ENCODE measurements at places on chromosomes 3 and 15.

DNA sequence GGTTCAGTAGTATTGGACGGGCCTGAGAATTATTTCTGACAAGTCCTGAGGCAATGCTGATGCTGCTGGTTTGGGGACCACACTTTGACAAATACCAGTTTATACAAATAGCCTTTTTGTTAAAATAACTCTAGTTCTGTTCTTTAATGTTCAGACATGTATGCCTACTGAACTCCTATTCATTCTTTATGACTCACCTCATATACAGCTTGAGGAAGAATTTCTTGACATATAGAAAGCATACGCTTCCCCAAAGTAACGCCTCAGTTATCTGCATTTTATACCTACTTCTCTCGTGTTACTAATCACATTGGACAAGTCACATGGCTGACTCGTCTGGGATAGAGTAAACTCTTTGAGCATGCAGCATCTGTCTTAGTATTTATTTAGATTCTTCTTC lies 145.4 kb upstream of the GOLIM4 start:
- no peak for DNase-seq

DNA sequence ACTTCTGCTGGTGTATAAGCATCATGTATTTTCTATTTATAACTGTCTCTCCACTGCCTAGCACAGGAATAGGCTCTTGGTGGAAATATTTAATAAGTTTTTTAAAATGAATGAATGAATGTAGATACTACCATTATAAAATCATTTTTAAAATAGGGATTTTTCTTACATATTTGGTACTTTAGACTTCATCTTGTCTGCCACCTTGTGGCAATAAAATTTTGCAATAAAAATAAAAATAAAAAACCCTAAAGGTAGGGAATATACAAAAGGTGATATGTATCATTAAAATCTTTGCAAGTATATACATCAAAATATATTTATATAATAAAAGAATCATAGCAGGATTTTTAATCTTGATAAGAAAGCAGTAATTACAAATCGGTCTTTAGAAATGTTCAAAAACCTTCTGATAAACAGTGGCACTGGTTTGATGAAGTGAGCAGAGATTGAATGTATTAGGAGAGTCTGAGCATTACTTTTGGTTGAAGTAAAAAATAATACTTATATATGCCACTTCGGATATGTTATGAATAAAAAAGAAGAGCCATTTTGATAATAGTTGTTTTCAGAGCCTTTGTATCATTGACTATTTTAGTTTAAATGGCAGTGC lies 95.2 kb downstream of the SPATA16 start:
- no peak for DNase-seq

DNA sequence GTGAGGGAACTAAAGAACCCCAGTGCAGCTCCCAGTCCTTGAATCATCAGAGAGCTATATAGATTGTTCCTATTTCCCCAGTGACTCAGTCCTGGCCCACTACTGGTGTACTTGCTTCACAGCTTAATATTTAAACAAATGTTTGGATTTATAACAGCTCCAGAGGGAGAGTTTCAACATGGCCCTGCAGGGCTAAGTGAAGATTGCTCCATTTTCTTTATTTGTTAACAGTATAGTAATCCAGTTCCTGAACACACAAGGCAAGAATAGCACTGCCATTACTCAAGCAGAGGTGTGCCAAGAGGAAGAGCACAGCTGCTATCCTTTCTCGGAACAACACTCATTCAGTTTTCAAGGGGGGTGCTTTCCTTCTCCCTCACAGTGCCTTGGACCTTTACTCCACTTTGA lies 6.5 kb downstream of the SQOR start:
- DNase-seq, result no peak

DNA sequence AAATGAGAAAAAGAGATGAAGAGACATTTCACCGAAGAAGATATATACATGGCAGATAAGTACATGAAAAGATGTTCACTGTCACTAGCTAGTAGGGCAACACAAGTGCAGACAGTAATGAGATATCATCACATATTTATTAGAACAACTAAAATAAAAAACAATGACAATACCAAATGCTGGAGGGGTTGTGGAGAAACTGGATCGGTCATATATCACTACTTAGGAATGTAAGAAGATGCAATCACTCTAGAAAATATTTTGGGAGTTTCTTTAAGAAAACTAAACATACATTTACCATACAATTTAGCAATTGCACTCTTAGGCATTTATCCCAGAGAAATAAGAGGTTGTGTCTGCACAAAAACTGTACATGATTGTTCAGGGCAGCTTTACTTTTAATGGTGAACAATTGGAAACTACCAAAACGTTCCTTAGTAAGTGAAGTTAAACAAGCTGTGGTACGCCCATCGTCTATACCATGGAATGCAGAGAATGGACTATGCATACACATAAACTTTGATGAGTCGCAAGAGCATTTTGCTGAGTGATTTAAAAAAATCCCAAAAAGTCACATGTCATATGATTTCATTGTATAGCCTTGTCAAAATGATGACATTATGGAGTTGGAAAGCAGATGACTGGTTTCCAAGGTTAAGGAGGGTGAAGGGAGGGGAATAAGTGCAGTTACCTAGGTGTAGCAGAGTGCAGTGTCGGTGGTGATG lies 149.0 kb upstream of the UBE3A start:
- no peak for DNase-seq

DNA sequence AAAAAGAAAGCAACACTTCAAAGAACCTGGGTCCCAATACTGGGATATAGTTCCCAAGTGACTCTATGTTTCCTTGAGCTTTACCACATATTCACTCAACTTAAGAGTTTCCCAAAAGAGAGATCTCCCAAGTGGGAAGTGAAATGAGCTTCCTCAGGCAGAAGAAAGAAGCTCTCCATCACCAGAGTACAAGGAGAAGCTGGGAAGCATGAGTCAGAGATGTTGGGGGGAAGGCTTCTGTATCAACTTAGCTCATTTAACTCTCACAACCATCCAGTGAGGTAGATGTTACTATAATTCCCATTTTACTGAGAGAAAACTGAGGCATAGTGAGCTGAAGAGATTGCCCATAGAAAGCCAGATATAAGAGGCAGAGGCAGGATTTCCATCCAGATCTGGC lies 47.0 kb upstream of the TRIM42 start:
- no peak for DNase-seq

GRCh38 chr15:71489570-71489969 lies 320.8 kb upstream of the NR2E3 start:
- DNase-seq, result no peak

GRCh38 chr3:105480768-105481167 lies 114.1 kb downstream of the ALCAM start:
- DNase-seq, result no peak

DNA sequence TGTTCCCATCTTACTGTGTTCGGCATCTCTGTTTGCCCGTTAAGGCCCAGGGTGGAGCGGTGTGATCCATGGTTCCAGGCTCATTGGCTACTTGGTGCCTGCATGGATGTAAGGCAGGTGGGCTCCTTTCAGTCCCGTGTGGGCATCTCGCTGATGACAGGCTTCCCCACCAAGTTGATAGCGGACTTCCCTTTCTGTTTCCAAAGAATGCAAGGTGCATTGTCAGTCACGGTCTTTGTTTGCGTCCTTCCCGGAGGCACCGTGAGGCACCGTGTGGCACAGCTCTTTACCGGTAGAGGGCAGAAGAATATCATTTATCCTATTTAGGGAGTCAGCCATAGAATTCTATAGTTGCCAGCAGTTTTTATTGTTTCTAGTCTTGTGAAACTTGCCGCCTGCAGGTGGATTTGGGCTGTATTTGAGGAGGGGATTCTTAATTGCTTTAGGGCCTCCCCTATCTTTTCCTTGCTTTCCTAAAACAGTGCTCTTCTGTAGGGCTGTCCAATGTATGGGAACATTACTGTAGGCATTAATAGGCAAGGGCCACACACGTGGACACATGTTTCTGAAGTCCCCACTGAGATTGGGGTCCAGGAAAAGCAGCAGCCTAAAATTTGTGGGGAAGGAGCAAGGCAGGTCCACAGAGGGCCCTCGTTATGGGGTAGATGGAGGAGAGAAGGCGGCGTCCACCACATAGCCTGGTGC lies 244.1 kb downstream of the SLCO3A1 start:
- peak; percentile 44 for DNase-seq

- DNase-seq, result no peak
Measured at GRCh38 chr15:25493823-25494526, 55.2 kb upstream of the UBE3A start.

- no peak for DNase-seq
Measured at GRCh38 chr15:26676115-26676514, 96.8 kb downstream of the GABRB3 start.

DNA sequence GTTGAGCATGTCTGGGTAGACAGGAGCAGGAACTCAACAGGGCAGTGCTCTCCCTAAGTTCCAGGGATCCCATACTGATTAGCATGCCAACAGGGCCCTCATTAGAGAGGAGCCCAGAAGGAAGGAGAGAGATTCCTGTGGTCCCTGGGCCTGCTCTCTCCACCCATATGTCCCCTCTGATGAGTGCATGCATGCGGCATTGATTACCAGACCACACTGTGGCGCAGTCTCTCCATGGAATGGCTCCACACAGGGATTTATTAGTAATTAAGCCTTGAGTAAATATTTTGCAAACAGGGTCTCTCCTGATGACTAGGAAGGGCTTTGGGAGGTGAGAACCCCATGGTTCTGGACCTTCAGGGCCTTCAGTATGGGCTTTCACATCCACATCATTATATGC lies 60.0 kb upstream of the ST8SIA2 start:
- DNase-seq, result no peak

GRCh38 chr15:77538027-77538451 lies 94.7 kb downstream of the LINGO1 start:
- DNase-seq, result no peak

- peak; percentile 64 for DNase-seq
Measured at GRCh38 chr3:124995460-124995994, 60.3 kb downstream of the HEG1 start.

DNA sequence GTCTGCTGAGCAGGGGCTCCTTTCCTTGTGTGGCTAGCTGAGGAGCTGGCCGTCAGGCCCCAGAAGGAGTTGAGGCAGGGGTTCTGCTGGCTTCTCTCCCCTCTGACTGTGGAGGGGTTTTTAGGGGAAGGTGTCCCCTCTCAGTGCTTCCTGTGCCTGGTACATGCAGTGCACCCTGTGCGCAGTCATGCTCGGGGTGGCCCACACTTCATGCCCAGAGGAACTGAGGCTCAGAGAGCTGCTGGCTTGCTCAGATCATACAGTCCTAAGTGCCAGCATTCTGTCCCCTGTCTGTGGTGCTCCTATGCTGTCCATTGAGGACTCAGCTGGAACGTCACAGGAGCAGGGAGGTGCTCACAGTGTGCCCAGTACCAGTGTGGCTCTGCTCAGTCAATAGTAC lies 67.9 kb upstream of the PLXNA1 start:
- DNase-seq, result no peak

- no peak for DNase-seq
Measured at GRCh38 chr15:54659646-54660045, 537.1 kb downstream of the RSL24D1 start.

- no peak for DNase-seq
Measured at GRCh38 chr15:39530480-39531342, 50.2 kb upstream of the THBS1 start.

- peak; percentile 74 for DNase-seq
Measured at GRCh38 chr3:125141596-125142419, 70.7 kb downstream of the SLC12A8 start.

- DNase-seq, result no peak
Measured at GRCh38 chr15:45670511-45670910, 35.7 kb downstream of the SQOR start.

GRCh38 chr15:58346361-58346760 lies 85.4 kb upstream of the LIPC start:
- DNase-seq, result no peak

DNA sequence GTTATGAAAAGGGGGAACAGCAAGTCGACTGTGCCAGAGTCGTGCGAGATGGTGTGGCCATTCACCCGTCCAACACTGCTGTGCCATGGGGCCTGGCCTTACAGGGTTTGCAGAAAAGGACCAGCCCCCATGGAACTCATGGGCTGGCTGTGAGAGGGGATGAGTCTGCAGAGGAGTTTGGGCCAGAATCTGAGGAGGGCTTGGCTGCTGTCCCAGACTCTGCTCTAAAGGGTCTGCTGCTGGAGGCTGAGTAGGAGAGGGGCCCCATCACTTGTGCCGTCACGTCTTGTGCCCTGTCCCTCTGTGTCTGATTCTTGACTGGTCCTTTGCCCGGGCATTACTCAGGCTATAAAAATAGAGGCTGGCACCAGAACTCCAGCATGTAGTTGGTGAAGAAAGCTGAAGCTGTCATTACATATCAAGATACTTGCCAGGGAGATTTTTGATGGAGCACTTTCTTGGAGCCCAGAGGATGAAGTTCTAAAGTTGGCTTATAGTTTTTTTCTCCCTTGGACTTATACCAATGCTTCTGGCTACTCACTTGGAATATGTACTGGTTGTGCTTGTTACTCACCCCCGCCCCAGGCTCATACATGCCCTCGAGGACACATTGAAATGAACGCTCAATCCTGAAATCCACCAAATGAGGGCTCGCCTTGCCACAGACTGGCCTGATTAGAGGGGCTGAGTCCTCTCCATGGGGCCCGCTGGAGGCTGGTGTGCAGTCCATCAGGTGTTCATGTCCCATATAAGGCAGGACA lies 10.2 kb downstream of the PXYLP1 start:
- DNase-seq, result no peak

GRCh38 chr3:71062952-71063772 lies 520.4 kb downstream of the FOXP1 start:
- DNase-seq, result no peak

DNA sequence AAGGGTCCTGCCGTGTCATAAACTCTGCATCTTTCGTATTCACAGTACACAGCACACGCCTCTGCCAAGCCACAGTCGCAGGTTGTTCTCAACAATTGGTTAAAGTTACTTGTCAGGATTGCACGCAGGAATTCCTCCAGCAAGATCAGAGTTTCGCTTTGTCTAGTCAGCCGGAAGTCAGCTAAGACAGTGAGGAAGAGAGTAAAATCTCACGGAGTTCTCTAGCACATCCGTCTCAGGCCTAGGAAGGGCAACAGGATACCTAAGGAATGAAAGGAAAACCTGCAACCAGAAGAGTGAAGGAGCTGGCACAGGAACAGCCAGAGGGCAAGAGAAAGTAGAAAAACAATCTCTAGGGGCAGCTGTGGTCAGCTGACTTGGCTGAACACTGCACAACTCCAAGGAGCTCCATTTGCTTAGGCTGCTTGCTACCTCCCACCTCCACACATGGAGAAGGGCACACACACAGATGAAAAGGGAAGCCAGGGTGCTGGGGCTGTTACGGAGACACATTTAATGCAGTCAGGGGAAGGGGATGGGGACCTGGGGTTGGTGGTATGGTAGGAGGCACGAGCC lies 23.7 kb downstream of the RORA start:
- DNase-seq, result no peak

GRCh38 chr15:80607287-80607980 lies 87.7 kb upstream of the ABHD17C start:
- no peak for DNase-seq

DNA sequence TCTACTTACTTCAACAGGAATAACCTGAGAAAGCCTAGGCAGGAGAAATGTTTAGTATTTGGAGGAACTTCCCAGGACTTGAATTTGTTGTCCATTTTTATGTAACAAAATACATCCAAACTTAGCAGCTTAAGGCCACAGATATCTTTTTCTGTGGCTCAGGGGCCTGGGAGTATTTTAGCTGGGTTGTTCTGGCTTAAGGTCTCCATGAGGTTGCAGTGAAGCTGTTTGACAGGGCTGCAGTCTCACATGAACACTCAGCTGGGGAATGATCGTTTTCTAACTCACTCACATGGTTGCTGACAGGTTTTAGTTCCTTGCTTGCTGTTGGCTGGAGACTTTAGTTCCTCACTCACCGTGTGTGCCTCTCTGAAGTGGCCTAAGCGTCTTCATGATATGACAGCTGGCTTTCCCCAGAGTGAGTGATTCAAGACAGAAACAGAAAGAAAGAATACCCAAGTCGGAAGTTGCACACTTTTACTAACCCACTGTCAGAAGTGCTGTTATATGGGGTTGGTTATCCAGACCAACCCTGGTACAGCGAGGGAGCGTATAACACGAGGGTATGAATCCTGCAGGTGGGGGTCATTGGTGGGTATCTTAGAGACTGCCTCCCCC lies 229.7 kb upstream of the TBL1XR1 start:
- DNase-seq, result no peak
